WTC11 (cell line): ENCODE measurements at places on chromosomes 6 and 20.

- no peak for DNase-seq
Observed at GRCh38 chr6:57255451-57256169, 33.5 kb upstream of the RAB23 start.

DNA sequence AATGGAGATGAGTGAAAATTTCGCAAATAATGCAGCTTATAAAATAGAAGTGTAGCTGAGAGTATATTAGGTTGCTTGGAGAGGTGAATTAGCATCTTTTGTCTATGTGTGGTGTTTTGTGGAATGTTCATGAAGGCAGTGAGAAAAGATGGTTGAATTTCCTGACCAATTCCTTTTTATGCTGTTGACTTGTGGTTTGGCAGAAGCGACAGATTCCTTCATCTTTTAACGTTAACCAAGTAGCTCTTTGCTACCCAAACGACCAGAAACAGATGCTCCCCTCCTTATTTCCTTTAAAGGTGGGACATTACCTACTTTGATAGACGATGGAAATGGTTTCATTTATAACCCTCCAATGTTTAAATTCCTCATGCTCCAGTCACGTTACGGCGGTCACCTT lies 390.5 kb downstream of the QKI start:
- no peak for DNase-seq

DNA sequence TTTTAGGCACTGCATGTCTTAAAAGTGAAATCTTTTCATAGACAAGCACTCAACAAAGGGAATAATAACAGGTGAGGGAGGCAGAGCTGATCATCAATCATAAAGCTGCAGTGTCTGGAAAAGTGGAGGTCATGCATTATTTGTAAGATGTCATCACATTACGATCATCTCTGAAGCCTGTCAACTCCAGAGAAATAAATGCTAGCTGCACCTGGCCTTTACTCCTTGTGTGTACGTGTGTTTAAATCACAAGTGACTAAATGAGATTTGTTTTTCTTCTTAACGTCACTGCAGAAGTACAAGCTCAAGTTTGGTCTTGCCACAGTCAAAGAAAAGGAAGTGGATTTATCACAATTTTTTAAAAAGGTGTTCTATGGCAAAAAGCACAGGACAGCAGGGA lies 275.5 kb upstream of the SGK1 start:
- DNase-seq = no peak

DNA sequence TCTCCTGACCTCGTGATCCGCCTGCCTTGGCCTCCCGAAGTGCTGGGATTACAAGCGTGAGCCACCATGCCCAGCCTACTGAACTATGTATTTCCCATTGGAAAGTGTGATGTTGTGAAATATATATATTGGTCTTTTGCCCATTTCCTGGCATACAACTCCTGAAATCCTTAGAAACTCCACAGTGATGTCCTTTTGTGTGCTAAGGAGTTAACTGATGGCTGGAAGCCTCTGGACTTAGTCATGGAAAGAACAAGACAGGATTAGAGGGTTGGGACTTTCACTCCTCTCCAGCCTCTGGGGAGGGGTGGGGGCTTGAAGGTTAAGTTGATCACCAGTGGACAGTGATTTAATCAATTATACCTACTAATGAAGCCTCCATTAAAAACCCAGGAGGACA lies 7.1 kb downstream of the PANK2 start:
- DNase-seq = no peak

DNA sequence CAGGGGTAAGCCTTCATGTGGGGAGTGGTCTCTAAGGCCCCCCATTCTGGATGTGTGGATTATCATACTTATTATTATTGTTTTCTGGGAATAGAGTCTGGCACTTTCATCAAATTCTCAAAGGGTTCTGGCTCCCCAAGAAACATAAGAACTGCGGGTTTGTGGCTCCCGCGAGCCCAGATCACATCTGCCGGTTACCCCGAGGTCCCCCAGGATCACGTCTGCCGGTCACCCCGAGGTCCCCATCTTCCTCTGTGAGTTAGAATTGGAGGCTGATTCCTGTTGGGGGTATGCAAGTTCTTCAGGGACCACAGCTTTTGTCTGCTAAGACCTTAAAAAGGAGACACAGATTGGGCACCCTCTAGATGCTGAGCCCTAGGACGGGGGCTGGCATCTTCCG lies 116.7 kb upstream of the FRMD1 start:
- DNase-seq = no peak

DNA sequence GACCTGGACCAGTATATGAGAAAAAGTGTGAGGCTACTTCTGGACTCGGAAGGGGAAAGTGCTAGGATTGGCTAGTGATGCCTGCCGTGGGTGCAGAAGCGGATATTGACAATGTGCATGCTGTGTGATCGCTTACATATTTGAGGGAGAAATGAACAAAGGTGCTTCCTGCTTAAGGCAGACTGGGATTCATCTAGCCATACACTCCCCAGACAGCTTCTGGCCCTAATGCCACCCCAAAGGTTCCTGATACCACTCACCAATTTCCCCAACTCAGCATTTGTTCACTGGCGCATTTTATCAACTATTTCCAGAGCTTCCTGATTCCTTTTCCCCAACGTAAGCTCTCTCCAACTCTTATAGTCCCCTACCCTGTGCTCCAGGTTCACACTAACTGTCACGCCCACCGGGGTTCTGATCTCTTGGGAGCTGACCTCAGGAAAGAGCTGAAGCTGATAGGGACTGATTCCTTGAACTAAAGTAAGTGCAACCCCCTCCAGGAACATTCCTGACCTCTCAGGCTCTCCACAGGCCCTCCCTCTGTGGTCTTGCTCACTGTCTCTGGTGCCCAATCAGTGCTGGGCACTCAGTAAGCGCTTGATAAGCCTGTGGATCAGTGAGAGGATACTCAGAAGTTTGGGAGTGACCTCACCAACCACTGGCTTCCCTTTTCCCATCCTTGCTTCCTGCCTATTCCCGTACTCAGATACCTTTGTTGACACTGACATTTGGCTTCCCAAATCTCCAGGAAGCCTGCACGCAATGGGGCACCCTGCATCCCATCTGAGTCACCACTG lies 73.3 kb downstream of the MRPL14 start:
- no peak for DNase-seq

DNA sequence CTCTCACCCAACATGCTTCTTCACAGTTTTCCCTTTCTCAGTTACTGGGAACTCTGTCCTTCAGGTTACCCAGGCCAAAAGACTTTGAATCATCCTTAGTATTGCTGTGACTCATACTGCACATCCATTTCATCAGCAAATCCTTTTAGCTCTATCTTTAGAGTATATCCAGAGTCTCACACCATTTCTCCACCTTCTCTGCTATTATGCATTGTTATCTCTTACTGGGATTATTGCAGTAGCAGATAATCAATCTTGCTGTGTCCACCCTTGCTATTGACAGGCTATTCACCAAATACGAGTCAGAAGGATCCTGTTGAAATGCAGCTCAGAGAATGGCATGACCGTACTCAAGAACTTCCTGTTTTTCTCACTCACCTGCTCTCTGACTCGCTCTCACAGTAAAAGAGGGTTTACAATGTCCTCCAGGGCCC lies 57.3 kb downstream of the BCKDHB start:
- no peak for DNase-seq

- DNase-seq = no peak
Observed at GRCh38 chr20:51631011-51631950, 88.8 kb upstream of the NFATC2 start.

GRCh38 chr6:166851911-166852310 lies 104.4 kb downstream of the RNASET2 start:
- DNase-seq = no peak
